ENCODE measurements at places on chromosomes 5 and 9.

DNA sequence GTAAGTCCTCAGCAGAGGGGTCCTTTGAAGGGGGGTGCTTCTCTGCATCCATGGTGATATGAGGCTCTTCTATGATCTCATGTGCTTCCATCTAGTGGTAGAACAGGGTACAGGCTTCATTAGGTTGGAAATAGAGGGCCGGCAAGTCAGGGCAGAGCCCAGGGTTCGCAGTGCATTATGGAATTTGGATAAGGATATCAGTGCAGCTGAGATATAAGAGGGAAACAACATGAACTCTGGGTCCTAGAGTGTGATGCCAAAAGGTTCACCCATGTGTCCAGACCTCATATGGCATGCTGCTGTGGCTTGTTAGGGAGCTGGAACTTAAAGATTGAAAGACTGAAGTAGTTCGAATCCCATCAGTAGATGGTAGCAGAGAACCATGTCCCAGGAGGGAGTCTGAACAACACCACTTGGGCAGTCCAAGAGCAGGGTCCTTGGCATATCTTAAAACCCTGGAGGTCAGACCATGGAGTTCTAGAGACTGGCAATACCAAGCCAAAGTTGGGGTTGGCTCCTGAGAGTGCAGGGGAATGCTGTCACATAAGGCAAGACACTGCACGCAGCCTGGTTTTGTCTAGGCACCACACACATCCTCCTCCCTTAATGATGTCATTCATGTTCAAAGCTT is 2.3 kb downstream of the FAM221B start:
- peak; percentile 73 for DNase-seq

DNA sequence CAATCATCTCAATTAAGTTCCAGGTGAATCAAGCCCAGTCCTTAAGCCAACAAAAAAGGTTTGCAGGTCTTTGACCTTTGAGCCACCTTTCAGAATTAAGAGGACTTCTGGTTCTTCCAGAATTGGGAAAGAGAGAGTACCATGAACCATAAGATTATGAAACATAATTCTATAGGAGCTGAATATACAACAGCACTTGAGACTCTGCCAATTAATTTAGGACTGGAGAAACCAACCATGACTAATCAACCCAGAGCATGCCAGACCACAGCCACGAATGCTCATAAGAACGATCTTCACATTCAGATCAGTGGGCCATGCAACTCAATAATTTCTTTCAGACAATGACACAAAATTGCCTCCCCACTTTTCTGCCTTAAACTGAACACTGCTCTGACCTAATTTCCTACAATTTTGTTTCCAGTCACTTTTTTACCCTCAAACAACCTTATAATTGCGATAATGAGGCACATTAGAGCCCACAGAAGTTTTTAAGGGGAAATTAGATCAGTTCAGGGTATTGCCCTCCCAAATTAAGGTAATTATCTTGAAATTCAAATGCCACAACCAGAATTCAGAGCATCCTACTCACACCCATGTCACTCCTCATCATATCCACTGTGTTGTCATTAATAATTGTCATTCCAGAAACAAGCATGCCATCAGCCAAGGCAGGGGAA is 213.4 kb downstream of the ATPSCKMT start:
- no peak for DNase-seq

GRCh38 chr9:120839146-120839545 is 3.6 kb downstream of the PSMD5 start:
- DNase-seq, result no peak

DNA sequence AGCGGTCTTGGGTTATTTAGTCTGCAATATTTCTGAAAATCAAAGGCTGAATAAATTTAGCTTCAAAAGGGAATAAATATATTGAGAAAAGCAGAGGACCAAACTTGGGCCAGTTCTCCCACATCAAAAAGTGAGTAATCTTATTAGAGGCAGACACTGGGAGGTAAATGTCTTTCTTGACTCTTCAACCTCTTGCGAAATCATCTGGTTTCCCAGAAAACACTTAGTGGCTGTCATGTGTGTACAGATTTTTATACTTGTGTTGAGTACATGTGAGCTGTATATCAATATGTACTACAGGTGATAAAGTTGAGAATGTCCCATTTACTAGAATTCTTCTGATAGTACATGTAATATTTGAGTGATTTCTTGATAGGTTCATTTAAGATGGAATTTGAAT is 454.9 kb downstream of the PRR16 start:
- DNase-seq, result no peak

DNA sequence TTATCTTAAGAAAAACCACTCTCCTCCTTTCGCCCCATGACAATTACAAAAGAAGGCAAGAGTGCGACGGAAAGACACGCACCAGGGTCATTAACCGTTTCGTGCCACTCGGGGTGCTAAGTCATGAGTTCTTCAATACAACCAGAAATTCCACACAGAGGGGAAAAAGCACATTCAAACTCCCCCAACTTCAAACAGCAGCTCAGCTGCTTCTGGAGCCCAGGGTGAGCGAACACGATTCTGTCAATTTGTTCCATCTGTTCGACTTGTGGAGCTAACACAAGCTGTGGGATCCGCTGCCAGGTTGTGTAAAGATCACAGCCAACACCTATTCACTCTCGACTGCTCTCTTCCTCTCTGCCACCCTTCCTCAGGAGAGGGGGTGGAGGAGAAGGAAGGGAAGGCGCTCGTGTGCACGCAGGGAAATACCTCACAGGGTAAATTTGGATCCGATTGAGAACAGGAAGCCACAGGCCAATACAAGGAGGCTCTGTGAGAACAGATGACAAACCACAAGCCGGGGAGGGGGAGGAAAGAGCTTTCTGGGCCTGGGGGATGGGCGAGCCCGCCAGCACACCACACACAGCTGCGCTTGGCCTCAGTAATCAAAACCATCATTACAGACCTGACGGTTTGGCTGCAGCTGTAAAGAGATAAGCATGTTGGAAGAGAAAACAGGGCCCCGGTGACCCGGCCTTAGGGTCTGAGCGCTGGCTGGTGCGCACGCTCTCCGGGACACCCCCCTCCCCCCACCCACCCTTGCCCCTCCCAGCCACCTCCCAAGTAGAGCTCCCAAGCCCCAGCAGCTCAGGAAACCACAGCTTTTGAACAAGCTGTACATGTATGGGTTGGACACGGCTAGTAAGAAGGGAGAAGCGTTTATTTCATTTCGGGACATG is 54.3 kb downstream of the PTCH1 start:
- DNase-seq, result peak; percentile 86

DNA sequence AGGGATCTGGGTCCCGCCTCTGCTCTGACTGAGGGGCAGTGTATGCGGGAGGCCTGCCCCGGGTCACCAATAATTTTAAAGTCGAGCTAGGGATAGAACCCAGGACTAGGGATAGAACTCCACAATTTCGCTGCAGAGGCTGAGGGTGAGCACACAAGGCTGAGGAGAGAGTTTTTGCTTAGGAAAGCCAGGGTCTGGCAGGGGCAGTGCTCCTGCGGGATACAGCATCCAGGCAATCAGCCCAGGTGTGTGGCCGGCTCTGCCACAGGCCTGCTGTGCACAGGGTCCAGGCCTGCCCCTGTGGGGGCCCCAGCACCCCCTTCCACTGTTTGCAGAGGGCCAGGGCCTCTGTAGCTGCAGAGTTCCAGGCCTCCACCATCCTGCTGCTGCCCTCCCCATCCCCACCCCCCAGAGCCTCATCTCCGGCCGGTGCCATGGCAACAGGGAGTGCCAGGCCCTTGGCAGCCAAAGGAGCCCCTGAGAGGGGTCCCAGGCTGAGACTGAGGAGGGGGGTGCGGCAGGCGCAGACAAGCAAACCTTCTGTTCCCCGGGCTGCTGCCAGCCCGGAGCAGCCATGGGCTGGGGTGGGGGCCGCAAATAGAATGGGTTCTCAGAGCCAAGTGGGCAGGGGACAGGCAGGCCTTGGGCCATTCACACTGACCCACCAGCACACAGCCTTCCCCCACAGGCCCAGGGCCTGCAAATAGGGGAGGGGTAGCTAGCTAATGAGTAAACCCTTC is 8.6 kb downstream of the PDGFRB start:
- DNase-seq, result no peak

DNA sequence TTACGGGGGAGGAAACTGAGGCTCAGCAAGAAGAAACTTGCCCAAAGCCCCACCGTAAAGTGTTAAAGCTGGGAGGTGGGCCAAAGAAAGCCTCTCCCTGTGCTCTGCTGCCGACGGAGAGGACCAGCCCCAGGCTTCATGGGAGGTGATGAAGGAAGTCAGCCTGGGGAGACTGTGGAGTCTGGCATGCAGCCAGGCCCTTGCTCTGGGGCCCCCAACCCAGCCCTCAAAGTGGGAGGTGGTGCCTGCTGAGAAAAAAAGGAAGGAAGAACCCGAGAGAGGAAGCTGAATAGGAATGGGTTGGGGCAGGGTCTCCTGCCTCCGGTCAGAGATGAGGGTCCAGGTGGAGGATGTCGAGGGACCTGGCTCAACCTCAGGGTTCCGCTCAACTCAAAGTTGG is 3.8 kb downstream of the RNF44 start:
- DNase-seq, result no peak

GRCh38 chr9:89941875-89942274 is 337.1 kb downstream of the GADD45G start:
- DNase-seq, result no peak

- DNase-seq, result peak; percentile 28
Observed at GRCh38 chr5:171418316-171418981, 998 bp upstream of the FGF18 start.

DNA sequence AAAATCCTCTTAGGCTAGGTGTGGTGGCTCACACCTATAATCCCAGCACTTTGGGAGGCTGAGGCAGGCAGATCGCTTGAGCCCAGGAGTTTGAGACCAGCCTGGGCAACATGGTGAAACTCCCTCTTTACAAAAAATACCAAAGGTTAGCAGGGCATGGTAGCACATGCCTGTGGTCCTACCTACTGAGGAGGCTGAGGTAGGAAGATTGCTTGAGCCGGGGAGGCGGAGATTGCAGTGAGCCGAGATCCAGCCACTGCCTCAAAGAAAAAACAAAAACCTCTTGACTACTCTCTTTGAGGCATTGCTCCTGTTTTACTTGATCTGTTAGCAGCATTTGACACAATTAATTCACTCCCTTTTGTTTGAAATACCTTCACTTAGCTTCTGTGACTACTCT is 20.7 kb downstream of the KIF2A start:
- DNase-seq, result no peak

- DNase-seq, result no peak
Observed at GRCh38 chr9:69109152-69109551, 64.9 kb upstream of the TJP2 start.

- peak; percentile 98 for DNase-seq
Observed at GRCh38 chr9:90834828-90835595, 33.4 kb downstream of the SYK start.

DNA sequence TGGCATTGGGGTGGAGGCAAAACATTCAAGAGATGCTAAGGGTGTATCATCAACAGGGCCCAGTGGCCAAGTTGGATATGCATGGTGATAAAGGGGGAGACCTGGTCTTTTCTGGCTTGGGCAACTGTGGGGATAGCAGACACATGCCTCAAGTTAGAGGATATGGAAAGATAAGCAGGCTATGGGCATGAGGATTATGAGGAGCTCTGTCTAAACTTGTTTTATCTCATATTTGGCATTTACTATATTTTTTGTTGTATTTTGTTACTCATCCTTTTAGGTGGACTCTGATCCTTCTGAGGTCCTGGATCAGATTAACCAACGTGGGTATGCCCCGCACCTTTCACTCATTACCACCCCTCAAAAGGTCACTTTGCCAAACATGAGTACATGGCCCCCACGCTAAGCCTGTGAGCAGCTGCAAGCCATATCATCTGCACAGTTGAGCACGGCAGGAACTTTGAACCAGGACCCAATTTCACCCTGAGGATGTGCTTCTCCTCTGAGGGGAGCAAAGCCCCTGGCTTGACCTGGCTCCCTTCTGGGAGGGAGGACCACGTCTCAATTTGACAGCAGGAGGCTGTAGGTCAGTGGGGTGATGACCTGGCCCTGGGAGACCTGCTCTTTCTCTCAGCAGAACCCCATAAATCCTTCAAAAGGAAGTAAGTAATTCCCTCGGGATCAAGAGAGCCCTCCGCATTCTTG is 71.1 kb upstream of the CD180 start:
- no peak for DNase-seq

DNA sequence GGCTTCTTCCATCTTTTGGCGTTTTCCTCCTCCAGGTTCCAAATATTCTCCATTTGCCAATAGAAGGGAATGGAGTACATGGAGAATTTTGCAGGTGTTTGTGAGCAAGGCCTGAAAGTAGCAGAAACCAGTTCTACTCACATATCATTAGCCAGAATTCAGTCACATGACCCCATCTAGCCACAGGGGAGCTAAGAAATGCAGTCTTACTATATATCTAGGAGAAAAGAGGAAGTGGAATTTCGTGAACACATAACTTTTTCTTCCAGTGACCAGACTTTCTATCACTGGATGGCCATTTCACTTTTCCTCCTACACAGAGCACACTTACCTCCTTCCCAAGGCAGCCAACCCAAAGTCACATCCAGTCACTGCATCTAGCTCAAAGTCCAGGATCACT is 55.1 kb downstream of the LOX start:
- DNase-seq, result no peak

DNA sequence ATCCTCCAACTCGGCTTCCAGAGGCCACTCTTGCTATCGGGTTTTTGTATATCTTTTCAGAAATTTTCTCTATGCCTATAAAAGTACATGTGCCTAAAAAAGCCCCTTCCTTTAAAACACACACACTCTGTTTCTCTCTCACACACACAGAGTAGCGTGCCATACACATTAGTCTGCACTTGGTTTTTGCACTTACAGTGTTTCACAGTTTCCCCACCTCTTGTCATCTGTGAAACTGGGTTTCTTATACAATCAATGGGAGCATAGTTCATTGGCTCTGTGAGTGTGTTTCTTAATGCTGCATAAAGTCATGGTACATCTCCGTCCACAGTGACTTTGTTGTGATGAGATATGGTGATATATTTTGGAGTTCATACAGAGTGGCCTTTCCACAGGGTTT is 664 bp upstream of the IGFBPL1 start:
- no peak for DNase-seq

- DNase-seq, result peak; percentile 47
Observed at GRCh38 chr9:131402738-131403492, 9.0 kb downstream of the PRRC2B start.

DNA sequence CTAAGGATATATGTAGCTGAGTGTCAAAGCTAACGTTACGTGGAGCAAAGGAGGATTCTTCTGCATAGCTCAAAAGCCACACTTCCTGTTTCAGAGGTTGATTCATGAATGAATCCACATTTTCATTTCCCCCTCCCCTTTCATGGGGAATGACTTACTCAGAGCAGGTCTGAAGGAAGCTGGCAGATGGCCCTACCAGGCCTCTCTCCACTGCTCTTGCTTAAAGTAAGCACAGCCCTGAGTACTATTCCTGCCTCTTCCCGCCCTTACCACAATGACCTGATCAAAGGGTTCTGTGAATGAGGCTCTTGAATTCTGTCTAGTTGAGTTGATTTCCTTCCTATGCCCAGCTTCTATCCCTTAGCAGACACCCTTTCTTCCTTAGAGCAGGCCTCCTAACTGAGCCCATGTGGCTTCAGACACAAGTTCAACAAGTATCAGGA is 6.3 kb downstream of the IGIP start:
- DNase-seq, result no peak

DNA sequence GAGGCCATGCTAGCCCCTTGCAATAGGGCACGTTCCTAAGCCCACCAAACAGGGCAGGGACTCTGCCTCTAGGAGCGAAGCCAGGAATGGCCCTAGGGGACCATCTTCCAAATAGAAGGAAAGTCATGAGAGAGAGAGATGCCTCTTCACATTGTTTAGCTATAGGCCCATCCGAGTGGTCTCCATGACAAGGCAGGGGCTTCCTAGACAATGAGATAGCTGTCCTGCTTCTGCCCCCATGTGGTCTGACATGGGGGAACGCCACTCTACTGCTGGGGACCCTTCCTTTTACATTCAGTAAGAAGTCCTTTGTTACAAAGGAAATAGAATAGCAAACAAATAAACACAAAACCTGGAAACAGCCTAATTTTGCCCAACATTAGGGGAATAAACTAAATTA is 17.9 kb upstream of the KIF4B start:
- no peak for DNase-seq
